ENCODE measurements at places on chromosomes 4 and X.
A peak's percentile ranks its signal among the peaks of the same experiment; 100 is the strongest.

DNA sequence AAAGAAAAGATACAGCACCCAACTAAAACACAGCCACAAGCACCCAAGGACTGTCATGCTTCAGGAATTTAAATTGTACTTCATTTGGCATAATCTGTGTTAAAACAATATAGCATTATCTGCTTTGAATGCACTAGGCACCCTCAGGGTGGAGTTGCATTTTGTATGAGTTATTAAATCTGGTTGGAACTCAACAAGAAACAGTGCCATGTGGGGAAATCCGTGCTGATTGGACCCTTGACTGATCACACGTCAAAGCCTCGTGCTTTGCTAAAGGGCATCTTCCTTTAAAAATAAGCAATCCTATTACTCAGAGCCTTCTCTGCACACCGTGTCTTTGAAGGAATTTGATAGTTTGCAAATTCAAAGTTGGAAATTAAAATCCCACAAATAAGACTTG is 35.4 kb downstream of the IGFBP7 start:
- DNase-seq, result no peak

- DNase-seq, result no peak
Observed at GRCh38 chrX:10612215-10612614, 8.2 kb downstream of the MID1 start.

DNA sequence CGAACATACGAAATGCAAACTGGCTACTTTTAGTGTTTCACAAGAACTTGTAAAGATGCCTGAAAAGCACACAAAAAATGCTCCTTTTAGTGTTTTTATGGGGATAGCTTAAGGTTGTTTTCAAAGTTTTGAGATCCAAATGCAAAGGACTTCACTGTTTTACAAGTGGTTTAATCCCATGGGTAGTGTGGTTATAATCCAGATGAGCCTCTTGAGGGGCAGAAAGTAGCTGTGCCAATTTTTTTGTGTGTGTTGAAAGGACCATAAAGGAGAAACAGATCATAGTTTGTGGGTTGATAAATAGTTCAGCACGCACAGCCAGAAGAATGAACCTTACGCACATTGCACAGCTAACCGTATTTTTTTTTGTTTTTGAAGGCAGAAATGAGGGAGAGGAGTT is 126.9 kb upstream of the GIMD1 start:
- DNase-seq, result no peak

- DNase-seq, result no peak
Observed at GRCh38 chr4:53061091-53061850, 199.2 kb downstream of the RASL11B start.

GRCh38 chr4:150577796-150578195 is 4.2 kb upstream of the MAB21L2 start:
- DNase-seq, result no peak

DNA sequence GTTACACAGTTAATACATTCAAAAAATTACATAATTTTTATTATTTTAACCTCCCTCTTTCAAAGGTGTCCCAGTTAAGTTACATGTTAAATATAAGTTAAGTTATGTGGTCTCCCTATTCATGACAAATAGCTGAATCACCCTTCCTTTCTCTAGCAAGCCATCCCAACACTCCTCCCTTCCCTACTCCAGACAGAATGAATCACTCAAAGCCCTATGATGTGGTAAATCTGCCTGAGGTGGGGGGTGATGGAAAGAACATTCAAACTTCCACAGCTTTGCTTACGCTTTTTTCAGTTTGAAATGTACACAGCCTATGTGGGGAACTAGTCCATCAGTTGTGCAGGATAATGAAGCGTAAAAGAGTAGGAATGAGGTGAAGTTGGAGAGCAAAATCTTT is 90.2 kb downstream of the CXCL13 start:
- no peak for DNase-seq

- no peak for DNase-seq
Observed at GRCh38 chrX:35826503-35826902, 28.4 kb downstream of the MAGEB16 start.

DNA sequence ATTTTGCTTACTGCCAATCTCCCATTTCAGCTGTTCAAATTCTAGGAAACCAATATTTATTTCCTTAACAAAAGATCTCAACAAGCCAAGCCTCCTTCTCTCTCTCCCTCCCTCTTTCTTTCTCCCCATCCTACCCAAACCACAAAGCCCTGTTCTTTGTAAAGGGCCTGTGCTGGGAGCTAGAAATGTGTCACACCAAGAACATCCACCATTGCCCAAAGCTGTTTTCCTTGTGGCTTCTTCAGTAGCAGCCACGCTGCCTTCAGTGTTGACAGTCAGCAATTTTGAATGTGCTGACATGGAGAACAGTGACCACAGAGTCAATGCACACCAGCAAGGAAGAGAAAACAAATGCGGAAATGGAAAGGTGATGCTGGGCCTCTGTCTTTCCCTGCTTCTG is 203.0 kb downstream of the MAML3 start:
- no peak for DNase-seq

DNA sequence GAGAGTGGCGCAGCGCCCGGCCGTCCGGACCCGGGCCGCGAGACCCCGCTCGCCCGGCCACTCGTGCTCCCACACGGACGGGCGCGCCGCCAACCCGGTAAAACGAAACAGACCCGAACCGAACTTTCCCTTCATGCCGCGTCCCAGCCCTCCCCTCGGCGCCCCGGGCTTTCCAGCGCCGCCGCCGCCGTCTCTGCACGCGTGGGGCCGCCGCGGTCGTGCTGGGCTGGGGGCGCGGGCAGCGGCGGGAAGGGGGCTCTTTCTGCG is 222 bp downstream of the SMAD1 start:
- no peak for DNase-seq

DNA sequence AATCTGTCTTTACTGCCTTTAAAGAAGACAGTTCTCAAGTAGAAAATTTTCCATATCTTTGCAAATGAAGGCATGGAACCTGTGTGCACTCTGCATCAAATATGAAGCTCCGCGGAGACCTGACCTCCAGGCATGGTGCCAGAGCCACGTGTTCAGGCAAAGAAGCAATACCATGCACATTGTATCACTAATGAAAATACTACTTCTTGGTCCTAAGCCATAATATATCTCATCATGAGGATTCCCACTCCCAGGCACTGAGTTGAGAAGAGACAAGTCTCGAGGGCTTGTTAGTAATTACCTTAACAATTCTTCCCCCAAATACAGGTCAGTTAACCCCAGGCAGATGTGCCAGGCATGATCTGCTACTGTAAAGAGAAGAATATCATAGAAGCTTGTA is 56.7 kb downstream of the PCDH19 start:
- no peak for DNase-seq

- no peak for DNase-seq
Observed at GRCh38 chrX:155747520-155747919, 133.6 kb upstream of the VAMP7 start.

GRCh38 chr4:120691536-120691935 is 231.0 kb downstream of the PRDM5 start:
- no peak for DNase-seq

GRCh38 chrX:115561605-115562479 is 868 bp downstream of the PLS3 start:
- no peak for DNase-seq

- DNase-seq, result no peak
Observed at GRCh38 chr4:41814565-41814964, 66.0 kb upstream of the PHOX2B start.

- DNase-seq, result no peak
Observed at GRCh38 chr4:71440612-71441011, 101.8 kb downstream of the SLC4A4 start.

GRCh38 chr4:138759554-138759902 is 256.1 kb upstream of the NOCT start:
- DNase-seq, result no peak

GRCh38 chrX:109733613-109734083 is 591 bp upstream of the ACSL4 start:
- no peak for DNase-seq

- no peak for DNase-seq
Observed at GRCh38 chr4:59339631-59340030, 1860.5 kb upstream of the ADGRL3 start.

DNA sequence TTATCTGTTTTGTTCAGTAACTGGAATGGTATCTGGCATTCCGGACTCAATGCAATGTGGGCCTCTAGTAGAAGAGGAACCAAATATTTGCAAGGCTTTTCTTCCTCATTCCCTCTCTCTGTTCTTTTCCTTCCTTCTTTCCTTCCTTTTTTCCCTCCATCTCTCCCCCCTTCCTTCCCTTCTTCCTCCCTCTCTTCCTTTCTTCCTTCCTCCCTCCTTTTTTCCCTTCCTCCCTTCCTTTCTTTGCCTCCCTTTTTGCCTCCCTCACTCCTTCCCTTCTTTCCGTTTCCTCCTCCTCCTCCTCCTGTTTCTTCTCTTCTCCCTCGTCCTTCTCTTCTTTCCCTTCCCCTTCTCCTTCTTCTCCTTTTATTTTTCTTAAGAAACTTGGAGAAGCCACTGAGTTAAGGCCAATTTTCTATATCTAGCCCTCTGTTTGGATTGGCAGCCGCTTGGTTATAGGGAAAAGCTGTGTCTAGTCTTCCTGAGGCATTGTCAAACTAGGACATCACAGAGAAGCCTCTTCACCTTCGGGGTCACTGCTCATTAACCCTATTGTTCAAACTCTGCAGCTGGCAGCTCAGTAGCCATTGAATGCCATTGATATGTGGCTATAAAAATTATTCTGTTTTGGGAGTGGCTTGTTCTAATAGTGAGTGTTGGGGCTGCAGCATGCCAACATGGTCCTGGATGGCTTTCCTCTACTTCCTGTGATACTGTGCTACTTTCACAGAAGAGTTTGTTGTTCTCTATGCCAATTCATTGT is 95.9 kb downstream of the CFAP299 start:
- DNase-seq, result no peak

- no peak for DNase-seq
Observed at GRCh38 chrX:13190051-13190450, 129.8 kb downstream of the ATXN3L start.

- DNase-seq, result peak; percentile 51
Observed at GRCh38 chrX:153947009-153947769, 2.7 kb upstream of the RENBP start.

DNA sequence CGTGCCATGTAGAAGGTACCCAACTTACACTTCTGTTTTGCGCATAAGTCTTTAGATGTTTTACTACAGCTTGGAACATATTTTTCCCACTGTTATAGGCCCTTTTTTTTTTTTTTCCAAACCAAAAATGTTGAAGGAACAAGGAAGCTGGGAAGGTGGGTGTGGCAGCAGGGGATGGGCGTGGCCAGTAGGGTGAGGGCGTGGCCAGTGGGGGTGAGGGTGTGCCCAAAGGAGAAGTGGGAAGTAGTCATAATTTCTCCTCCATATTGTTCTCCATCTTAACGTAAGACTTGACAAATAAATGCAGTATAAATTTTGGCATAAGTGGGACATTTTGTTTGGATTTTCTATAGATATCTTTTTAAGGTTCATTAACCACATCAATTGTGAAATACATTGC is 30.4 kb downstream of the CLDN22 start:
- DNase-seq, result no peak

DNA sequence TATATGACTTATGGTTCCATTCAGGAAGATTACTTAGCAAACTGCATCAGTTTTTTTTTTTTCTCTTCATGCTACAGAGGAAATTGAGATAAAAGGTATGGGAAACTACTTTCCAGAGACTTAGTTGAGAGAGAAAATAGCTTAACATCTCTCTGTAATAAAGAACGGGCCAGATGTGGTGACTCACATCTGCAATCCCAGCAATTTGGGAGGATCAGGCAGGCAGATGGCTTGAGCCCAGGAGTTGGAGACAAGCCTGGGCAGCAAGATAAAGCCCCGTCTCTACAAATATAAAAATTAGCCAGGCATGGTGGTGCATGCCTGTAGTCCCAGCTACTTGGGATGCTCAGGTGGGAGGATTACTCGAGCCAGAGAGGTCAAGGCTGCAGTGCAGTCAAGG is 271.2 kb upstream of the TENM3 start:
- DNase-seq, result no peak

- DNase-seq, result no peak
Observed at GRCh38 chr4:71009890-71010588, 16.6 kb downstream of the DCK start.

DNA sequence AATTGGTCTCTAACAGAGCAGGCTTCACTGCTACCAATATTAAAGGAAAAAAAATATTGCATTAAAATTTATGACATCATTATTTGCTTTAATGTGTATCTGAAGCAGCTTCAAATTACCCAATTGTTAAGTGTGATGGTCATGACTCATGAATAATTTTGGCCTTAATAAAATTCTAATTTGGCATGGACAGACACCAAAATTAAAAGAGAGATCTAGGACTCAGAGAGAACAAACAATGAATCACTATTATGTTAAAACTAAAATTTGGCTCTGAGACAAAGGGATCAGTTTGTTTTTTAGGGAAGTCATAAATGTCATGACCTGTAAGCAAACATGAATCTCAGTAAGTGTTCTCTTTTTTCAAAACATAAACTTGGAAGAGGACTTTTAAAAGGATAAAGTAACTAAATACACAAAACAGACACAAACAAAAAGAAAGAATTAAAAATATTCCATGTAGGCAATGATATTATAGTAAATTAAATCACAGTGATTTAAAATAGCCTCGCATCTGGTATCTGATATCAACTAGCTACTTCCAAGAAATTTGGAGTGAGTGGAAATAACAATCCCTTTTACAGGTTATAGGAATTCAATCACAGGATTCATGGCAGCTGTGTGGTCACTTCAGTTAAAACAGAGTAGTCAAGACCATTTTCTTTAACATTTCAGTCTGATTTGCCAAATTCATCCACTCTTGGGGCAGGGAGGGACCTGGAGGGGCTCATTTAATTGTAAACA is 11.6 kb downstream of the VEGFC start:
- no peak for DNase-seq

GRCh38 chrX:124690495-124690894 is 344.1 kb downstream of the SH2D1A start:
- no peak for DNase-seq

DNA sequence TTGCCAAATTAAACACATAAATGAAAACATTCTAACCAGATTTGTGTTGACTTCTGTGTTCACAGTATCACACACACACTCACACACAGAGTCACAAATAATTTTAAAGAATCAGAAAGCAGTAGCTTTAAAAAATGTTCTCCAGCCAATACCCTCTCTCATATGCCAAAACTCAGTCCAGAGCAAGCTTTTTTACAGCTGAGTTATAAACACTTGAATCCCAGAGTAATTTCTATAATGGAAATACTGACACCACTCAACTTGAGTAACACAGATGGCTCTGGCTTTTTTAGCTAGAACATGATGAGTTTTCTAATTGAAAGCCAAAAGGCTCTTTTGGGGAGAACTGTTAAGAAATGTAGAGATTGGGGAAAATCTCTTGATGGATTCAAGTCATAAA is 100.8 kb downstream of the DOCK11 start:
- no peak for DNase-seq

DNA sequence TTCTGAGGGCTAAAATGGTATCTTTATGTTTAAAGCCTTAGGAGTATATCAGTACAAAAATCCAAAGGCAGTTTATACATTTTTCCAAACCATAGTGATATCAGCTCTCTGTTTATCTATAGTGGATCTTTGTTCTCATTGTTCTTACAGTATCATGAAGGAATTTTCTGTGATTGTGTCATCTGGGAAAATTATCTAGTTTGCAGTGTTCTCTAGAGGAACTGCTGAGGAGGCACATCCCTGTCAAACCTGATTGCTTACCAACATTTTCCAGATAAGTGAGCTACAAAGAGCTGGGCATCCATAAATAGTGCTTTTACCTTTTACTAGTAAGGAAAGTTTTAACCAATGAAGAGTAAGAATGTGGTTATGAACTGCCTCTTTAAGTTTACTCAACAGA is 44.9 kb upstream of the SLC25A31 start:
- no peak for DNase-seq

Measured in activated CD8-positive, alpha-beta memory T cell treated with anti-CD3 and anti-CD28 coated beads for 1 hour (primary cell).